Gastroesophageal sphincter (tissue), 4 donors: ENCODE measurements at places on chromosomes 4 and X. TPM values are rescaled to one million over a fixed set of nuclear protein-coding genes. Genes with fewer than 3 reads are reported as not detected.

The AMTN gene
- not detected for total RNA-seq

The CENPU gene
- total RNA-seq = 0.54 TPM

The TBX22 gene
- total RNA-seq = not detected

The CTPS2 gene
- 20.5 TPM for total RNA-seq

The CBLL2 gene
- total RNA-seq = not detected

The APELA gene
- total RNA-seq = not detected

The ADGRL3 gene
- 6.1 TPM for total RNA-seq

The SLC16A2 gene
- total RNA-seq = 6.4 TPM

The TMPRSS11B gene
- total RNA-seq = 0.40 TPM

The DIPK2B gene
- total RNA-seq = 31.9 TPM

The PRKG2 gene
- 3.9 TPM for total RNA-seq

The OCIAD2 gene
- total RNA-seq = 5.0 TPM

The TACR3 gene
- not detected for total RNA-seq

The MYOZ2 gene
- total RNA-seq = 1.2 TPM

The BMP15 gene
- not detected for total RNA-seq

The ZFYVE28 gene
- 4.4 TPM for total RNA-seq

The USP26 gene
- not detected for total RNA-seq

The SSX4B gene
- total RNA-seq = 0.27 TPM

The GAGE10 gene
- total RNA-seq = not detected

The GLUD2 gene
- 2.2 TPM for total RNA-seq

The TLR1 gene
- total RNA-seq = 13.7 TPM

The MTNR1A gene
- not detected for total RNA-seq

The CLRN2 gene
- total RNA-seq = not detected

The MEPE gene
- not detected for total RNA-seq

The EOLA2 gene
- total RNA-seq = 17.6 TPM

The SULT1B1 gene
- 0.27 TPM for total RNA-seq

The CT45A5 gene
- not detected for total RNA-seq
